ENCODE measurements at places on chromosomes 2 and 18. TPM values are rescaled to one million over a fixed set of nuclear protein-coding genes. Genes with fewer than 3 reads are reported as not detected.

DNA sequence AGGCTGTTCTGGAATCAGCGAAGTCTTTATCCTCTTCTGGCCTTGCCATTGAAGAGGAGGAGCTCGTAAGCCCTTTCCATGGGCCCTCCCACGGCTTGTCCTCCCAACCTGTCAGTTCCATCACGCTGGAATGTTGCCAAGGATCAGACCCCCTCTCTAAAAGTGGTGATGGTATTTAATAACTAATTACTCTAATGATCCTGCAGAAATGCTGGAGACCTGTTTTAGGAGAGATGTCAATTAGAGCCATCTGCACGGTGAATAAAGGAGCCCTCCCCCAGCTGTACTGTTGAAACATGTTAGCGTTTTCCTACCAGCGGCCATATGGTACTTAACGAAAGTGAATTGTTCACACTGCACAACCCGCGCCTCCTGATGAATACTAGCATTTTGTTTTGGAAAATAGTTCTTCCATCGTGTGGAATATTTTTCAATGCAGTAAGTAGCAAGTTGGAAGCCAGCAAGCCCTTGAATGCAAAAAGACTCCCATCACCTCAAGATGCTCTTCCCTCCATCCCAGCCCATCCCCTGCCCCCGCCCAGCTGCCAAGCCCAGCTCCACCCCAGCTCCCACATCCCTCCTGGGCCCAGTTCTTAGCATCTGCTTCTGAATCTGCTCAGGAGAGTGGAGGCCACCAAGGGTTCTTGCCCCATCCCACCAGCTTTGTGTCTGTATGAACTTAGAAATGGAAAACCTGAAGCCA is 145.4 kb downstream of the KLHL29 start:
- H3K27ac ChIP-seq, result no peak overlapping the region
- no peaks in the 10 kb centered on the region for H3K27me3 ChIP-seq
- DNase-seq, result no peak
- peaks cover 46% of the 10 kb centered on the region for H3K4me1 ChIP-seq

The SERPINB11 gene
- not detected for total RNA-seq

The IL36A gene
- not detected for total RNA-seq

The AGXT gene
- not detected for total RNA-seq

- H3K27me3 ChIP-seq, result peaks cover 3% of the 10 kb centered on the region
- no peak overlapping the region for H3K27ac ChIP-seq
- DNase-seq, result no peak
- H3K36me3 ChIP-seq, result no peaks in the 10 kb centered on the region
- H3K4me3 ChIP-seq, result no peak overlapping the region
These were observed 187.1 kb upstream of the PIK3C3 start for GRCh38 chr18:41767960-41768359.

The FER1L5 gene
- not detected for total RNA-seq

- no peak for DNase-seq
- H3K4me1 ChIP-seq, result peaks cover 27% of the 10 kb centered on the region
- H3K36me3 ChIP-seq, result no peaks in the 10 kb centered on the region
- H3K27ac ChIP-seq, result no peak overlapping the region
These were observed 28.0 kb upstream of the INHBB start for GRCh38 chr2:120317916-120318315.

- no peak for DNase-seq
- no peaks in the 10 kb centered on the region for H3K27me3 ChIP-seq
- no peak overlapping the region for H3K27ac ChIP-seq
- H3K36me3 ChIP-seq, result no peaks in the 10 kb centered on the region
- H3K4me1 ChIP-seq, result peaks cover 32% of the 10 kb centered on the region
These were observed 42.8 kb upstream of the GALR1 start for GRCh38 chr18:77206676-77207374.

DNA sequence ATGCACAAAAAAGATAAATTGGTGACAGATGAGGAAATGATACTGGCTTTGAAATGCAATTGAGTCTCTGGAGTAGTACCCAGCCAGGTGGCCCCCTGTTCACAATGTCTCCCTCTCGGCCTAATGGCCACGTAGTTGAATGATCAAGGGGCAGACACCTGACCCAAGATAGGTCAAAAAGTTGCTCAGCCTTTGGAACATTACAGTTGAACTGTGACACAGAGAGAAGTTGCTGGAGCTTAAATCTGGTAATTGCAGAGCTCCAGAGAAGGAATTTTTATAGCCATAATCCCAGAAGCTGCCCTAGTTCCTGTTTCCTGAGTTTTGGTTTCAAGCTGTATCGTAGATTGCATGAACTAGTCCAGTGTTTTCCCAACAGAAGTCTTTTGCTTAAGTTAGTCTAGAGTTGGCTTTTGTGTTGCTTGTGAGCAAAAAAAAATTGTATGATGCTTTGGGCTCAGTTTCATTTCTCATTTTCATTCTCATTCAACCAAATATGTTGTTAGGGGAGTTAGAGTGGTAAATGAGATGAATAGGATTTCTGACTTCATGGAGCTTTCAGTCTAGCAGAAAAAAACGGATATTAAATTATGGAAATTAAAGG is 117.9 kb downstream of the CSRNP3 start:
- DNase-seq, result no peak
- no peaks in the 10 kb centered on the region for H3K4me1 ChIP-seq
- H3K27ac ChIP-seq, result no peak overlapping the region

The SIGLEC15 gene
- not detected for total RNA-seq

- no peak overlapping the region for H3K4me3 ChIP-seq
- peaks cover 4% of the 10 kb centered on the region for H3K36me3 ChIP-seq
- peaks cover 2% of the 10 kb centered on the region for H3K4me1 ChIP-seq
- H3K27ac ChIP-seq, result no peak overlapping the region
These were observed 80.3 kb downstream of the INSIG2 start for GRCh38 chr2:118168615-118169014.

- H3K4me1 ChIP-seq, result no peaks in the 10 kb centered on the region
- no peak overlapping the region for H3K27ac ChIP-seq
- no peaks in the 10 kb centered on the region for H3K36me3 ChIP-seq
- no peak for DNase-seq
These were observed 64.4 kb upstream of the SPAG16 start for GRCh38 chr2:213219816-213220215.

The RGPD8 gene
- 13.0 TPM for total RNA-seq

The PAX8 gene
- total RNA-seq, result 2.0 TPM

The SRSF7 gene
- 217 TPM for total RNA-seq

Measured in activated naive CD4-positive, alpha-beta T cell treated with anti-CD3 and anti-CD28 coated beads for 36 hours (primary cell).